Kidney glomerular epithelial cell (primary cell): ENCODE measurements at places on chromosomes 16 and 17.

- DNase-seq = peak; percentile 36
Observed at GRCh38 chr17:79019632-79020584, 4.1 kb upstream of the C1QTNF1 start.

DNA sequence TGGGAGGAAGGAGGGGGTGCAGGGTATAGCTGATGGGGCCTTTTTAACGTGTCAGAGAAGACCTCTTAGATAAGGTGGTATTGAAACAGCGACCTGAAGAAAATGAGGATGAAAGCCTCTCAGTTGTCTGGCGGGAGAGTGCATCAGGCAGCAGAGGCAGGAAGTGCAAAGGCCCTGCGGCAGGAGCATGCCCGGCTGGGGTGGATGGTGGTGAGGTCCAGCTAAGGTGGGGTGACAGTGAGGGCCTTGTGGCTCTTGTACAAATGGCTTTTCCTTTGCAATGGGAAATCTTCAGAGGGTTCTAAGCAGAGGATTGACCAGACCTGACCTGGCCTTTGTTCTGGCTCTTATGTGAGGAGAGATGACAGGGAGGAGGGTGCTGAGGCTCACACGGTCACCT, 11.4 kb downstream of the MMP15 start:
- DNase-seq = no peak

DNA sequence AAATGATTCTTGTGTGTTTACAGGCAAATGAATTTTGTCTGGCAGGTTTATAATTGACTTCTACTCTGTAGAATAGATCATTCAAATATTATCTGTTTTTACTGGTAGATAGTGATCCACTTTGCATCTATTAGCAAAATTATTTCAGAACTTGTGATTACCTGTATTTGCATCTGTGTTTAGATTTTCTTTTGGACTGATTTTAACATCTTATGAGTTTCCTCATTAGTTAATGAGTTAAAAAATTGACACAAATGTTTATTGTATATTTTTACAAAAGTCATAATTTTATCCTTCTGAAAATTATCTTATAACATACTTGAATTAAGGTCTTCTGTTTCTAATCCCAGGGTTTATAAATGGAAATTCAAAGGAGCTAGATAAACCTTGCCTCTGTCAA, 132.0 kb upstream of the KCNJ16 start:
- DNase-seq = no peak

- DNase-seq = peak; percentile 95
Observed at GRCh38 chr17:951325-952132, 28.0 kb downstream of the NXN start.

DNA sequence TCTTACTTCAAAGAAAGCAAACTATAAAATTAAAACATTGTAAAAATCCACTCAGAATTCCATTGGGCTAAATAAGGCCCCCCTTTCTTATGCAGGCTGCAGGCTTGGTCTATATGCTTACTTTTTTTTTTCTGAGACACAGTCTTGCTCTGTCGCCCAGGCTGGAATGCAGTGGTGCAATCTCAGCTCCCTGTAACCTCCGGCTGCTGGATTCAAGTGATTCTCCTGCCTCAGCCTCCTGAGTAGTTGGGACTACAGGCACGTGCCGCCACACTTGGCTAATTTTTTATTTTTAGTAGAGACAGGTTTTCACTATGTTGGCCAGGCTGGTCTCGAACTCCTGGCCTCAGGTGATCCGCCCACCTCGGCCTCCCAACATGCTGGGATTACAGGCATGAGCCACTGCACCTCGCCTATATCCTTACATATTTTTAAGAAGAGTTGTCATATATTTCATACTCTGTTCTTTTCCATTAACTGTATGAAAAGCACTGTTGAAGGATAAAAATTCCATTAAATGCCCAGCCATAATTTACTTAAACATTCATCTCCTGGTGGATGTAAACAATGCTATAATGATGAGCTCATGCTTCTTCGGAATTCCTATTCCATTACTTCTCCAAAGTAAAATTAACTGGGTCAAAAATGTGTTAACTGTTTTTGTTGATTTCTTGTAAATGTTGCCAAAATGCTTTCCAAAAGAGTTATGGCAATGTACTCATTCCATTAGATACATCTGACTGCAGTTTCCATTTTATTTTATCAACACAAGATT, 17.8 kb downstream of the SNN start:
- no peak for DNase-seq

DNA sequence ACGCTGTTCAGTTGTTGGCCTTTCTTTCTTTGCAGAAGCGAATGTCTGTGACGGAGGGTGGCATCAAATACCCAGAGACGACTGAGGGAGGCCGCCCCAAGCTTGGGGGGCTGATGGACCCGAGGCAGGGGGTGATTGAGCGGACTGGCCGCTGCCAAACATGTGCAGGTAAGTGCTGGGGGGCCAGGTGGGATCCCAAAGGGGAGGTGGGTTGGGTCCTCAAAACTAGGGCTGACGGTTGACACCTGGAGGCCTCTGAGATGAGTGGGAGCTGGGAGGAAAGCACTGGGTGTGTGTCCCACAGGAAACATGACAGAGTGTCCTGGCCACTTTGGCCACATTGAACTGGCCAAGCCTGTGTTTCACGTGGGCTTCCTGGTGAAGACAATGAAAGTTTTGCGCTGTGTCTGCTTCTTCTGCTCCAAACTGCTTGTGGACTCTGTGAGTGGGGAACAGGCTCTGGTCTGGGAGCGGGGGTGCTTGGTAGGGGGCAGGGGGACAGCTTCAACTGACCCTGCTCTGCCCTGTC, 11.8 kb downstream of the POLR2A start:
- no peak for DNase-seq

DNA sequence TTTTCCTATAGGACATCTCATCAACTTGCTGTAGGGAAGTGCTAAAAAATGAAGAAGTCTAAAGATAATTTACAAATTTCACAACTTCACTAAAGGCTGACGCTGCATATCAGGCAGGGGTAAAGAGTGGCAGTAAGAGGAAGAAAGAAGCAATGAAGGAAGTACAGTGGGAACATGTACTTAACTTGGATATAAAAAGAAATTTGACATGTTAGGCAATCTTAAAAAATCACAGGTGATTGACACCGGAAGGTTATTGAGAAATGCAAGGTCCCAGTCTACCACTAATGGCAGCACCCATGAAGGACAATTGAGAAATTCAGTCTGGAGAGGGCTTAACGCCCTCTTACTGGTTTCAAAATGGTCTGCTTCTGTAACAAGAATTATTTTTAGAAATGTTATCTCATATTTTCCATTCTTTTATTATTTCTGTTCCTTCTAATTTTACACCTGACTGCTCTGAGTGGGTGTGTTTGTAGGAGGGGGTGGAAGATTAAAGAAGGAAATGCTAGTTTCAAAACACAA, 358.1 kb downstream of the KCNJ2 start:
- DNase-seq = no peak

GRCh38 chr16:57549730-57550129, 7.3 kb downstream of the ADGRG5 start:
- no peak for DNase-seq

DNA sequence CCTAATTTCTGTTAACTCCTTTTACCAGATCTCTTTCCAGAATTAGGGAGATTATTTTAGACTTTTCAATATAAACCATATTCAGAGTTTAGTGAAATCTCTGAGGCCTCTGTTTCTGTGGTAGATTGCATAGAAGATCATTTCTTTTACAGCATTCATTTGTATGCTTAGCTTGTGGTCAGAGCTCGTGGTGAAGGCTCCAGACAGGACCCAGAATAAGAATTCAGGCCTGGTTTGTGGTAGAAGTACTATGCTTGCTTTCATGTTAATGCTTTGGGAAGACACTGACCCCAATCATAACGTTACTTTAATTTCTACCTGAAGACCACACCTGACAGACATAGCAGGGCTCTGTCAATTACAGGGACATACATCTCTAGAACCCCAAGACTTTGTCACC, 258.1 kb downstream of the FTO start:
- no peak for DNase-seq

DNA sequence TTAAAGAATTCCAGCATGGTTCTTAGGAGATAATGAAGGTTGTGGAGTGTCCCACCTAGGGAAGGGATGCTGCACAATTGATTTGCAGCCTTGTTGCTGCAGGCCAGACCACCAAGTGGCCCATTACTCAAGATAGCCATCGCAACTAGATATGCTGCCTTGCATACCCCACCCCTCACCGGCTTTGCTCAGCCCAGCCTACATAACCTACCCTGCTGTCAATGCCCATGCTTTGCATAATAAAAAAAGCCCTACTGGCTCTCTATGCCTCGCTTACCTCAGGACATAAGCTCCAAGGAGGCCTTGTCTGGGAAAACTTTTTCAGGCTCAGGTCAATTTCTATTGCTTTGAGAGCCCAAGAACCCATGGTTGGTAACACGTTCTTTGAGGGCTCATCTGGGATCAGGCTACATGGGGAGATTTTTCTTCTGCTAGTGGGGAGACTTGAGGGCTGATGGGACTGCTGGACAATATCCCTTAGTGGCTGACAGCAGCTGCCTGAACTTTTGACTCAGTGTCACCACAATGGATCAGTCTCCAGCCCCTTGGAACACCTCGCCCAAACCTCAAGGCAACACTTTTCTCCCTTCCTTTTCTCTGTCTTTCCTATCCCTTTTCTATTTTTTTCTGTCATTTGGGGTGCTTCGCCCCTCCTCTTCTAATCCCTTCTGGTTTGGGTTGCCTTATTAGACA, 38.3 kb downstream of the SCPEP1 start:
- DNase-seq = no peak

- DNase-seq = peak; percentile 80
Observed at GRCh38 chr16:67186550-67186950, 2.8 kb upstream of the MATCAP1 start.

GRCh38 chr16:89522287-89522686, 14.1 kb downstream of the SPG7 start:
- DNase-seq = no peak

GRCh38 chr17:71703701-71704100, 417.1 kb upstream of the SOX9 start:
- no peak for DNase-seq

DNA sequence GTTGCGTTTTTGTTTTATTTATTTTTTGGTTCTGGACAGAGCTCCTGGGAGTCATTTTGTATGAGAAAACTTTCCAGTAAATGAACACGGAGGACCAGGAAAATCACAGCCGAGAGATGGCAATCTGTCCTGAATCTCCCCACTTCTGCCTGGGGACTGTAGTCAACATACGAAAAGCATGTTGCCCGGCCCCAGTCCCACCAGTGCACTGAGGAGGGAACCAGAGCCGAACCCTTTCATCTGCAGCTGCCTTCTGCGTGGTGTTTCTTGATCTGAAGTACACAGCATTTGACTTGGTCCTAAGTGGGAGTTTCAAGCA, 18.9 kb downstream of the SNX11 start:
- no peak for DNase-seq

GRCh38 chr16:80263181-80263823, 277.5 kb upstream of the DYNLRB2 start:
- no peak for DNase-seq

- DNase-seq = no peak
Observed at GRCh38 chr17:50238601-50239280, 35.5 kb upstream of the TMEM92 start.

DNA sequence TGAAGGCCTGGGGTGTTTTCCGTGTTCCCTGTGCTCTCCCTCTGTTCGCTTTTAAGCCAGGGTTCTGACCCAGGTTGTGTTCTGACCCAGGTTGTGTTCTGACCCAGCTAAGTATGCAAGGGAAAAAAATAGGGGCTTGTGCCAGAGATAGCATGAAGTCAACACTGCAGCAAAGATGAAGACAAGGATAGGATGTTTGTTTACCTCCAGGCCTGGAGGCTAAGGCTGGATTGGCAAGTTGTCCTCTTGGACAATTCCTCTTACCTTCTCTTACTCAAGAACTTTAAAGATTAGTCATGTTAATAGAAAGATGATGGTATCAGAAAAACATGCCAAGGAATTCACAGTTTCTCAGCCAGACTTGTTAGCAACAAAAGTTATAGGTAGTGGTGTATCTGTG, 19.4 kb downstream of the LYRM9 start:
- no peak for DNase-seq

GRCh38 chr17:61519139-61519538, 66.9 kb downstream of the TBX4 start:
- DNase-seq = no peak

DNA sequence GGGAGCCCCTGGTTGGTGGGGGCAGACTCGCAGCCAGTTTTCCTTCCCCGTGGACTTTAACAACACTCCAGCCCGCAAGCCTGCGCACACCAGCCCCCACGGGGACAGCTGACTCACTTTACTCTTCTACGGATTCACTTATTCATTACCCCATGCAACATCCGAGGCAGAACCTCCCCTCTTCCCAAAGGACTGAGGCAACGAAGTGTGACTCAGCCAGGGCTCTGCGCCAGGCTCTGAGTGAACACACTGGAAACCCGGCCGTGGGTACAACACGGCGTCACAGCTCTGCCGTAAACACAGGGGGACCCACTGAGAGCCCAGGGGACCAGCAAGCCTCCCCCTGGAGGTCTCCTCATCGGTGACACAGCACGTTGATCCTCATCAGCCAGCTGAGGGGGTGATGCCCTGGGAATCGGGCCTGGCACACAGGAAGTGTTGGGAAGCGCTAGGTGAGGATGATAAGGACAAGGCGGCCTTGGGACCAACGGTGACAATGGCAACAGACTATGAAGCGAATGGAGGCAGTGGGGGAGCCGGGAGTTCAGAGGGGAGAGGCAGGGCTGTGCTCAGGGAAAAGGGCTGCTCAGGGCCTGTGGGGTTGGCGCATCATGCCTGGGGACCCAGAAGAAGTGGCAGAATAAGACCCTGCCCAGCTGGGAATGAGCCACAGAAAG, 14.6 kb downstream of the COTL1 start:
- peak; percentile 95 for DNase-seq

- no peak for DNase-seq
Observed at GRCh38 chr17:6261466-6261865, 173.5 kb downstream of the AIPL1 start.

DNA sequence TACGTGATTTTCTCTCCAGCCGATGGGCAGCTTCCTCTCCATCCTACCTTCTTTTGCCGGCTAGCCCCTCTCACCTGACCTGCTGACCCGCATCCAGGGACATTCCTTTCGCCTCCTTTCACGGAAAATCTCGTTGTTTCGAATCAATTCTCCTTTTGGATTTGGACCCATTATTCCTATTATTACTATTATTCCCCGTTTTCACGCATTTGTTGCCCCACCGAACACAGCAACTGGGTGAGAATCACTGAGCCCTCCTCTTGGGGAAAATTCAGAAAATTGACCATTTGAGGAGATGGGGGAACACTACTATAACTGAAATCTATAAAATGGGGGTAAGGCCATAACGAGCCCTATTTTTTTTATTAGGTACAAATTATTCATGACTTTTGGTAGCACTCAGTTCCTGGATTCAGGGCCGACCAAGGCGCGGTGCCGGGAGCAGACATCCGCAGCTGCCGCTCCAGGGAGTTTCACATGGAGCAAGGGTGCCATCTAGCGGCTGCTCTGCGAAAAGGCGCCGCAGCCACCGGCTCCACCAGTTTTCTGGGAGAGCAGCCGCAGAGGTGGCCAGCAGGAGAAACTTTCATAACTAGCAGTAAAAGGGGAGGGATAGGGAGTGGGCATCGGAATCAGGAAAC, 3.3 kb upstream of the HOXB8 start:
- DNase-seq = peak; percentile 83
